8988T (cell line): ENCODE measurements at places on chromosomes 4 and X.

DNA sequence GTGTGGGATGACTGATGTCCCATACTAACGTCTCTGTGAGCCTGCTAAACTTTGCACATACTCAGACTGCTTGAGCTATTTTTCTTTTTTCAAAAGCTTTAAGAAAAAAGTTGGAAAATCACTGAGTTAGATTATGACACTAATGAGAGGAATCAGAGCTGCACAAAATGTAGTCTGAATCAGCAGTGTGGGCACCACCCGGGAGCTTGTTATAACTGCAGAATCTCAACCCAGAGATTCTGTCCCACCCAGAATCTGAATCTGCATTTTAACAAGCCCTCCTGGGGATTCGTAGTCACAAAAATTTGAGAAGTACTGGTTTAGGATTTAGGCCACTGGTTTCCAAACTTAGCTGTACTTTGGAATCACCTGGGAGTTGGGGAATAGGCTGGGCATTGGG, 102.1 kb upstream of the MID1IP1 start:
- no peak for DNase-seq

GRCh38 chrX:104254442-104255115, at the start of gene ESX1:
ESX1 (minus strand) TSS chrX:104254933; CDS start chrX:104254849, 84 bp downstream.
- no peak for DNase-seq

- DNase-seq: no peak
Observed at GRCh38 chrX:132786217-132786616, 172.2 kb downstream of the HS6ST2 start.

DNA sequence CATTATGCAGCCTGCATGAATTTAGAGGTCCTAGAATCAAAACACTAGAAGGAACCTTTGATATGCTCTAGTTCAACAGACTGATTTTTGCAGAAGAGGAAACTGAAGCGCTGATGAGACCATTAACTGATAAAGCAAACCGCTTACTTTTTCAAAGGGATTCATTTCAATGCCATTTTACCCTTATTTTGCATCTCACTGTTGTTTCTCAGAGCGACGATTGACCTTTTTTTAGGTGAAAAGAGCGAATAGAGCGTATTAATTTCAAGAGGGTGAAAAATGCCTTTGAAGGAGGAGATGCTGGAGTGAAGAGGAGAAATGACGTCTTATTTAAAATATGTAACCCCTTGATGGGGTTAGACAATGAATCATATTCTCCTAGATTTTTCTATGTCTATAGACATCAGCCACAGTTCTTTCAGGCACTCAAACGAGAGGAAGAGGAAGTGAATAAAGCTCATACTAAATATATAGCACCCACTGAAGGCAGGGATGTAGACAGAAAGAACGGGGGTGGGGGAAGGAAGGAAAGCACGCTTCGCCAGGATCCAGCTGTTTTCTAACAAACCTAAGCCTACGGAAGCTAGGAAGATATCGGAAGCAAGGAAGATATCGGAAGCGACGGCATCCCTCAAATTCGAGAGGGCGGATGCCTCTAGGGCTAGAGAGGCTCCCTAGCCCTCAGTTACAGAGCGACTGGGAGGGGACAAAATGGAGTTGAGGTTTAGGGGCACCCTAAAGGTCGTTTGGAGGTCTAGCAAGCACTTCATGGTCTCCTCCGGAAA, 848 bp downstream of the ACSL4 start:
- no peak for DNase-seq

DNA sequence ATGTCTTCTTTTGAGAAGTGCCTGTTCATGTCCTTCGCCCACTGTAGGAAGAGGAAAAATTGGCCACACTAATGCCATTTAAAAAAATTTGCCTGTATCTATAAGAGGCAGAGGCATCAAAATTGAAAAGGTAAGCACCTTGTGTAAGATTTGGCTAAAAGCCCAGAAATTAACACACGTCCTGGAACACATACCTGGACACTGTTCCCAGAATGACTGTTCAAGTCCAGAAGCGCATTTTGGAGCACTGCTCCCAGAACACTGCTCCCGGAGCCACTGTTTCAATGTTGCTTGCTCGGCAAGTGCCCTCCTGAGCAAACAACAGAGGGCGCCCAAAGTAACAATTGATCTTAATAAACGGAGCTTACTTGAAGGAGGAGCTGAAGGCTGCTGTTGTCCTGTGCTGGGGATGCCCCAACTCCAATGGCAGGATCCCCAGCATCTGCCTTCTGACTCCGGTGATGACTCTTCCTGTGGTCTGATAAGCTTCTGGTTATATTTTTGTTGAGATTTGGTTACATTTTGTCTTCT, 1958.6 kb downstream of the C4orf33 start:
- DNase-seq: no peak

- peak; percentile 94 for DNase-seq
Observed at GRCh38 chrX:153924149-153924861, 1.8 kb downstream of the ARHGAP4 start.

- DNase-seq: no peak
Observed at GRCh38 chr4:185755451-185755850, 56.5 kb downstream of the SORBS2 start.

GRCh38 chr4:118942465-118942864, 53.8 kb downstream of the SYNPO2 start:
- no peak for DNase-seq

DNA sequence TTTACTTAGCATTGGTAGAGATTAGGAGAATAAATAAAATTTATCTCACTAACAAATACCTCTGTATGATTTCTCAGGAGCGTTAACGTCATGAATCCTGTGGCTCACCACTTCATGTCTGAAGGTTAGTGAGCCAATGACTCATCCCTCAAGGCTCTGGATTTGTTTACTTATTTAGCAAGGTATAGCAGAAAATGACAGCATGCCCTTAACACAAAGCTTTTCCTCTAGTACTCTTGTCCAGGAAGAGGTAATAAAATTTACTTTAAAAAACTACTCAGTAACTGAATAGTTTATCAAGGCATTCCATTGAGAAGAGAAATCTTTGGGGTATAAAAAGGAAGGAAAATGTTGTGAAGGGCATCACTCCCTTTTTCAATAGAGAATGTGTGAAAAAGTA, 823.8 kb downstream of the CCSER1 start:
- no peak for DNase-seq

GRCh38 chr4:189176002-189176401, 764.7 kb upstream of the FRG1 start:
- no peak for DNase-seq

GRCh38 chr4:6123976-6124375, 76.4 kb downstream of the JAKMIP1 start:
- no peak for DNase-seq

DNA sequence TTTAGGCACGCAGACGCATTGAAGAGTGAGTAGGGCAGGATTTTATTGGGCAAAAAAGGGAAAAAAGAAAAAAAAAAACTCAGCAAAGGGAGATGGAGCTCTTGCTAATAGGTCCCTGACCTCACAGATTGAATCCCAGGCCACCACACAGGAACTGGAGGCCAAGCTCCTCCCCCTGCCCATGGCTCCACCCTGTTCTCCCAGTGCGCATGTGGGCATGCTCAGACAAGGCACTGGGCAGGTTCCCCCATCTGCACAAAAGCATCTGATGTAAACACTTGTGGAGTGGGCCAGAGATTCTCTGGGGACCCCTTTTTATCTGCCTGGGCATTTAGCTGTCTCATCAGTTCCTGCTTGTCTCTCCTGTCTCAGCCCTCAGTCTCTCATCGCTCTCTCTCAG, 9.5 kb downstream of the FRMD7 start:
- DNase-seq: no peak

GRCh38 chr4:78056265-78057129, 626 bp upstream of the FRAS1 start:
- DNase-seq: peak; percentile 39

DNA sequence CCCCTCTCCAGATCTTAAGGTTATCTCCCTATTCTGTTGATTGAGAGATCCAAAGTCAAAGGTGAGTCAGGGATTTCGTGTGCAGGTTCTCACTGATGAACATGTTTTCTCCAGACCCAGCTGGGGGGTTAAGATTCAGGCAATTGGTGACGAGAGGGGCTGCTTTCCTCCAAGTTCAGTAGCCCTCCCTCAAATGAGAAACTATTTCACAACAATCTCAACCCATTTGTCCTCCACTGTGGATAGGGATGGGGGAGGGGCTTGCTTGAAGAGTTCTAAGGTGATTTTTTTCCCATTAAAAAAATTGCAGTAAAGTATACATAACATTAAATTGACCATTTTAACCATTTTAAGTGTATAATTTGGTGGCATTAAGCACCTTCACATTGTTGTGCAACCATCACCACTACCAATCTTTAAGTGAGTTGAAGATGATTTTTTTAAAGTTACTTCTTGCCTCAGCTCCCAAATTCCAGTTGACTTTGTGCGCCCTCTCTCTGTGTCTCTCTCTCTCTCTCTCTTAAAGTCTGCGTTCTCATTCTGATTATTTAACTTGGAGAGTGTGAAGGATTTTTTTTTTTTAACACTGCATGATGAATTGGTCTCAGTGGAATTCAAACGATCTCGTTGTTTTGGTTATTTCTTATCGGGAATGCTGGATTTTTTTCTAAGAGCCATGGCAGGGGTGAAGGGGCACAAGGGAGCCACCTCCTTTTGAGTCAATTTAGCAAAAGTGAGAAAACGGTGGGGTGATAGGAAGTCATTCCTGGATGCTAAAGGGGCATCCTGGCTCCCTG, 175.9 kb downstream of the SHROOM3 start:
- no peak for DNase-seq

GRCh38 chrX:134484039-134484438, 24.1 kb downstream of the HPRT1 start:
- DNase-seq: no peak

- DNase-seq: no peak
Observed at GRCh38 chr4:169566021-169566818, 46.2 kb downstream of the NEK1 start.

GRCh38 chrX:118751950-118752783, 24.8 kb downstream of the IL13RA1 start:
- DNase-seq: no peak

DNA sequence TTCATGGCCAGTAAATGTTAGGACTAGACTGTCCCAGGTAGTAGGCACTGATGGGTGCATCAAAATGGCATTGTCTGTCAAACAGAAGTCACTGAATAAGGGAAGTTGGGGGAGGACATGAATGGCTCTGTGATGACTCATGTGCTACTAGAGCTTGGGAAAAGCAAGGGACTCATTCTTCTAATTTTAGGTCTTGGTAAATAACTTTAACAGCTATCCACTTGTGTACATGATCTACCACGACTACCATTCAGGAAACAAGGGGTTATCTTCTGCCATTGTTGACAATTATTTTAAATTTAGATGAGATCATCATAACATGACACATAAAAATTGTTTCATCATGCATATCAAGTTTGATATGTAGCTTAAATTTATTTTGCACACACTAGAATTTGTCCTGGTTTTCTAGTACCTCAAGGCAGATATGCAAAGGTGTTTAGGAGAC, 6.3 kb downstream of the AREG start:
- no peak for DNase-seq

- no peak for DNase-seq
Observed at GRCh38 chr4:53713296-53713695, 122.0 kb upstream of the LNX1 start.

- DNase-seq: no peak
Observed at GRCh38 chr4:125522992-125523391, 208.2 kb downstream of the FAT4 start.

DNA sequence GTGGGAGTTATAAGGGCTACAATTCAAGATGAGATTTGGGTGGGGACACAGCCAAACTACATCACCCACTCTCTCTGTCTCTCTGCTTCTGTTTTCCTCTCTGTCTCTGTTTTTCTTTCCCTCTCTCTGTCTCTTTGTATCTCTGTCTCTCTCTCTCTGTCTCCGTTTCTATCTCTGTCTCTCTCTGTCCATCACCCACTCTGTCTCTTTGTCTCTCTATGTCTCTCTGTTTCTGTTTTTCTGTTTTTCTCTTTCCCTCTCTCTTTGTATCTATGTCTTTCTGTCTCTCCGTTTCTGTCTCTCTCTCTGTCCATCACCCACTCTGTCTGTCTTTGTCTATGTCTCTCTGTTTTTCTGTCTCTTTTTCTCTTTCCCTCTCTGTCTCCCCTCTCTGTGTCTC, 25.3 kb downstream of the IL3RA start:
- no peak for DNase-seq

GRCh38 chr4:26687728-26688127, 103.8 kb downstream of the TBC1D19 start:
- DNase-seq: peak; percentile 2

DNA sequence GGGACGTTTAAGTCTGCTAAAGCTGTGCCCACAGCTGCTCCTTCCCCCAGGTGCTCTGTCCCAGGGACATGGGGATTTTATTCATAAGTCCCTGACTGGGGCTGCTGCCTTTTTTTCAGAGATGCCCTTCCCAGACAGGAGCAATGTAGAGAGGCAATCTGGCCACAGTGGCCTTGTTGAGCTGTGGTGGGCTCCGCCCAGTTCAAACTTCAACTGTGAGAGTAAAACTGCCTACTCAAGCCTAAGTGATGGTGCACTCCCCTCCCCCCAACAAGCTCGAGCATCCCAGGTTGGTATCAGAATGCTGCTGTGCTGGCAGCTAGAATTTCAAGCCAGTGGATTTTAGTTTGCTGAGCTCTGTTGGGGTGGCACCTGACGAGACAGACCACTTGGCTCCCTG, 1371.4 kb downstream of the ADGRL3 start:
- DNase-seq: no peak

DNA sequence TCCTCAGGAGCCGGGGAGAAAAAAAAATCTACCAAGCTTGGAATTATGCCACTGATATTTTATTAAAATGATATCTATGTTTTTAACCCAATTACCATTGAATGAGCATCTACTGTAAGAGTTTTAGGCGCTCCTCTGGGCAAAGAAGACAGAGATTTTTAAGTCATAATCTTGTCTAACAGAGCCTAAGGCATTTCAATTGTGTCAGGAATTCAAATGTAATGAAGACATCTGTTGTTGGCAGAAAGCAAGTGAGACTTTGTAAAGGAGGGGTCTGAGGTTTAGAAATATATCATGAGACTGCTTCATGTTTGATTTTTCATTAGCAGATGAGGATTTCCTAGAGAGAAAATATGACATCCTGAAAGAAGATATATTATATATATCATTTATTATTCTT, 1158.1 kb downstream of the FSTL5 start:
- no peak for DNase-seq

GRCh38 chr4:145709843-145710242, 29.9 kb downstream of the C4orf51 start:
- DNase-seq: no peak

DNA sequence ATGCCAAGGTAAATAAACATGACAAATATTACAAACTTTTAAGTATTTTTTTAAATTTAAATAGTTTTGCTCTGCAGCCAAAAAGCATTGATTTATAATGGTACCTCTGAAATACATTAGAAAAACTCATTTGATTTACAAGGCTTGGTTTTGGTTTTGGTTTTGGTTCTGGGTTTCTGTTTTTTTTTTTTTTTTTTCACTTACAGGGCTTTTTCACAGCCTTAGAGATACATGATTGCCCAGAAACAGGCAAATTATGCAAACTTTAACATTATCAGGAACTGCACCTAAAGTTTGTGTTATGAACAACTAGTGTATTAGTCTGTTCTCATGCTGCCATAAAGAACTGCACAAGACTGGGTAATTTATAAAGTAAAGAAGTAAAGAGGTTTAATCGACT, 196.4 kb upstream of the DDX53 start:
- DNase-seq: no peak

DNA sequence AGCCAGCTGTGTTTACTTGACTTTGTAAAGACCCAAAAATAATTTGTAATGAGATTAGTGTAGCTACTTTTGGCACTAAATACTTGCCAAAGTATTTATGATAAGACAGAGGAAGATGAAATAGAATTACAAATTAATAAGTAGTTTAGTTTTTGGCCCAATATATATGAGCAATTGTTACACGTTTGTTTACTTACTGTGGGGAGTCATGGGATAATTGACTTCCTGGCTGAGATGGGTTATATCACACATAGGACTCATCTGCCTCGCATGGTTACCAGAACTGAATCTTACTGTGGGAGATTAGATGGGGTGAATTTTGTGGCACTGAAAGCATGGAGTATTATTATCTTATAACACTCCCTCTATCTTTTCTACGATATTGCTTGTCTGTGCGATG, 66.6 kb downstream of the INTS12 start:
- DNase-seq: no peak
